ENCODE measurements at places on chromosomes 4 and X. TPM values are rescaled to one million over a fixed set of nuclear protein-coding genes. Genes with fewer than 3 reads are reported as not detected.

Gene PRDM8
- 3.4 TPM for polyA plus RNA-seq

Gene PABPC4L
- not detected for polyA plus RNA-seq

Gene GPR34
- polyA plus RNA-seq, result 0.24 TPM

Gene MXRA5
- polyA plus RNA-seq, result not detected

Gene MAGEA10
- not detected for polyA plus RNA-seq

Gene ETDA
- not detected for polyA plus RNA-seq

Gene ZXDA
- polyA plus RNA-seq, result 4.1 TPM

Gene ADH7
- not detected for polyA plus RNA-seq

Gene CDX4
- not detected for polyA plus RNA-seq

Gene FAM114A1
- polyA plus RNA-seq, result not detected

Gene GLRA2
- not detected for polyA plus RNA-seq

Gene POF1B
- polyA plus RNA-seq, result 0.59 TPM

Gene ARL9
- not detected for polyA plus RNA-seq

Gene EREG
- not detected for polyA plus RNA-seq

Gene CSN1S1
- polyA plus RNA-seq, result not detected

Gene GATA1
- polyA plus RNA-seq, result not detected

Gene CEP44
- polyA plus RNA-seq, result 15.9 TPM

Gene POU3F4
- polyA plus RNA-seq, result not detected

Gene SFRP2
- not detected for polyA plus RNA-seq

Gene RAB28
- polyA plus RNA-seq, result 18.2 TPM

Gene TMEM187
- 21.0 TPM for polyA plus RNA-seq

Gene MAPK10
- not detected for polyA plus RNA-seq

Gene ETNPPL
- not detected for polyA plus RNA-seq

Gene STPG2
- not detected for polyA plus RNA-seq

Gene CHRNA9
- 0.69 TPM for polyA plus RNA-seq

Gene AKAP14
- polyA plus RNA-seq, result not detected

All from CD4-positive, CD25-positive, alpha-beta regulatory T cell (primary cell).